Head of caudate nucleus (tissue), 42 donors: ENCODE measurements at places on chromosomes 4 and X.

GRCh38 chr4:185086053-185086452 lies 57.0 kb upstream of the SLC25A4 start:
- DNase-seq, result no peak

- DNase-seq, result no peak
These were observed 97.2 kb downstream of the MAB21L2 start for GRCh38 chr4:150679018-150679764.

DNA sequence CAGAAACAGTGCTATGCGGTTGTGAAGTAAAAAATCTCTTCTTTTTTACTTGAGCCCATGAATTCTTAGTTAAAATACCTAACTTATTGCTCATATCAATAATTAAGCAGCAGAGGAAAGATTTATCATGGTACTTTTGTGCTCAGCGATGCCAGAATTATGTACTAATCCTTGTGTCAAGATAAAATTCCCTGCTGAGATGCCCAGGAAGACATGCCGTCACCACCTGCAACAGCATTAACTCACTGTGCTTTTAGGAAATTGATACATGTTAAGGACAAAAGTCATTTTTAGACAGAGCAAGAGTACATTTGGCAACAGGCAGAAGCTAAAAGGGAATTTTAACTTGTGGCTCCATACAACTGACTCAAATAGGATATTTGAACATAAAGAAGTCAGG lies 138.9 kb downstream of the NPNT start:
- no peak for DNase-seq

- DNase-seq, result no peak
These were observed 169.3 kb upstream of the NPY2R start for GRCh38 chr4:155039162-155039561.

- no peak for DNase-seq
These were observed 34.6 kb upstream of the IL9R start for GRCh38 chrX:155962906-155963305.

DNA sequence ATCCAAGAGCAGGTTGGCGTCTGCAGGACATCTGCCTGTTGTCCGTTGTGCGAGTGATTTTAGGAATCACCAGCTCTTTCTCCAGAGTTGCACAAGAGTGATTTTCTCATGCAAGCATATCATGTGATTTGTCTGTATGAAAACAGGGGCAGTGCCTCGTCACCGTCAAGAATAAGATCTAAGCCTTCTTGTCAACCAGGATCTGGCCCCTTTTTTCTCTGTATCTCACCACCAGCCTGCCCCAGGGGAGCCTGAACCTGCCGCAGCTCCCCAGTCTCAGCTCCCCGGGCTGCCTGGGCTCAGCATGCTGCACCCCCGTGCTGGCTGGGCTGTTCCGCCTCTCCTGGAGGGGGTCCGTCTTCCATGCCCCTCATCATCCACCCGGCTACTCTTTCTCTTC lies 90.5 kb downstream of the STOX2 start:
- DNase-seq, result no peak
